Stimulated activated CD8-positive, alpha-beta memory T cell treated with anti-CD3 and anti-CD28 coated beads, Interleukin-4, amount 100 ng/mL, for 1 hour (primary cell): ENCODE measurements at places on chromosomes 12 and 14.

DNA sequence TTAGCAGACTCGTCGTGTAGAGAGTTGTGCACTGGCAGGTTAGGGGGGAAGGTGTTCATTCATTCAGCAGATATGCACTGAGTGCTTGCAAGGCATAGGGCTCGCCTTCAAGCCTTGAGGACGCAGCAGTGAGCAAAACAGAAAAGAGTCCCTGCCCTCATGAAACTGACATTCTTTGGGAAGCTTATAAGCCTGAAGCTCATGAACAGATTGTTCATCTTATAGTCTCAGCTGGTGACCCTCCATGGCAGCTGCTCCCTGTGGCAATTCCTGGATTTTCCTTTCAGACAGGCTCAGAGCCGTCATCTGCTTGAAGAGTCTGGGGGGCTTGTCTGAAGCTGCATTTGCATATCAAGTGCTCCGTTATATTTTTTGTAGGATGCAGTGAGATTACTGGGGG is 148.4 kb downstream of the PRKCH start:
- no peak for DNase-seq

- no peak for DNase-seq
These were observed 73.8 kb upstream of the RFX4 start for GRCh38 chr12:106508966-106509365.

- DNase-seq = no peak
These were observed 39.0 kb downstream of the ACTN1 start for GRCh38 chr14:68939893-68940613.

GRCh38 chr12:111907740-111908139 is 65.7 kb downstream of the MAPKAPK5 start:
- DNase-seq = no peak

- DNase-seq = no peak
These were observed 15.9 kb downstream of the ATP6V1D start for GRCh38 chr14:67343601-67344230.

DNA sequence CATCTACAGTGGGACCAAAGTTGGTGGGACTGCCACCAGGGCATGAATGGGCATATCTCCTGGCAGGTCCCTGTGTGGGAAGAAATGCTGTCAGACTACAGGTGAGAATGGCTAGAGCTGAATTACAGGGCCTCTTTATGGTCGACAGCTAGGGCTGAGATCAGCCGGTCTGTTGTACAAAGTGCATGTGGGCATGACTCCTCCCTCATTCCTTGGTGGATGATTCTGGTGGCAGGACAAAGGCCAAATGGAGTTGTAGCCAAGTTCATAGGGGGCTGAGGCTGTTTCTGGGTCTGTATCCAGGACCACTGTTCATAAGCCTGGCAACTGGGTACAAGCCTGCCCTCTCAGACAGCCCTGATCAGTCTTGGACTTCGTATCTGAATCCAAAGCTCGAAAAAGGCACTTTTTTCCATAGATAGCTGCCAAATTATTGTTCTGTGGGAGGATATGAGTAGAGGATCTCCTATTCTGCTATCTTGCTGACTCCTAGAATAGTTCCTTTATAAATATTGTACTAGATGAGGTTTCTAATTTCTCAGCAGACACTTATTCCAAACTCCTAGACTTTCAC is 460.8 kb downstream of the TMEM117 start:
- no peak for DNase-seq

DNA sequence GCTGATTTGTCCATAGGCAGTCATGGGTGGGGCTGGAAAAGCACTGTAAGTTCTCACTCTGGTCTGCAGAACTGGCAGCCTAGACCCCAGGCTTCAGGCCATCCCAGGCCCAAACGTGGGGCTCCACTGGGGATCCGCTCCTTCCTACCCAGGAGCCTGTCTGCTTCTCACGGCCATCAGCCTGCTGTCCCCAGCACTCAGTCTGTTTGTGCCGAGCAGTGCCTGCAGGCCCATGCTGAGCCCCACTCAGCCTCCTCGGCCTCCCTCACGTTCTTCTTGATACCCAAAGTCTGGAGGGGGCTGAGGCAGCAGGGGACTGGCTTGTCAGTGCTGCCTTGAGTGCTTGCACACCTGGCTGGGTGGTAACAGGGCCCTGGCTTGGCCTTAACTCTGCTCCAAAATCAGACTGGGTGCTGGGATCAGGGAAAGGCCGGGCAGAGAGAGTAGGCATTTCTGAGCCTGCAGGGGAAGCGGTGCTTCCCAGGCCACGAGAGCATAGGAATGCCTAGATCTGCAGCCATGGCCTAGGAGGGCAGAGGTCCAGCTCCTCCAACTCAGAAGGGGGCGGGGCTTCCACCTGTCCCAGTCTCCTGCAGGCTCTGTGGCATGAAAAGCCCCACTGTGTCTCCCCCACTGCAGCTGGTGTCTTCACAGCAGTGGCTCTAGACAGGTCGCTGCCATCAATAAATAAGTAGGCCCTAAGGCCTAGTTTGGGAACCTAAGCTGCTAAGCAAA is 772.4 kb upstream of the FBXO33 start:
- DNase-seq = no peak

- DNase-seq = no peak
These were observed 66.9 kb downstream of the C12orf56 start for GRCh38 chr12:64323476-64324225.

GRCh38 chr14:55129086-55129427 is at the start of gene LGALS3:
LGALS3 (plus strand) TSS chr14:55129252; CDS start chr14:55137374, 8,122 bp downstream.
- DNase-seq = no peak

- DNase-seq = no peak
These were observed 513 bp downstream of the BCAT1 start for GRCh38 chr12:24948420-24948756.

DNA sequence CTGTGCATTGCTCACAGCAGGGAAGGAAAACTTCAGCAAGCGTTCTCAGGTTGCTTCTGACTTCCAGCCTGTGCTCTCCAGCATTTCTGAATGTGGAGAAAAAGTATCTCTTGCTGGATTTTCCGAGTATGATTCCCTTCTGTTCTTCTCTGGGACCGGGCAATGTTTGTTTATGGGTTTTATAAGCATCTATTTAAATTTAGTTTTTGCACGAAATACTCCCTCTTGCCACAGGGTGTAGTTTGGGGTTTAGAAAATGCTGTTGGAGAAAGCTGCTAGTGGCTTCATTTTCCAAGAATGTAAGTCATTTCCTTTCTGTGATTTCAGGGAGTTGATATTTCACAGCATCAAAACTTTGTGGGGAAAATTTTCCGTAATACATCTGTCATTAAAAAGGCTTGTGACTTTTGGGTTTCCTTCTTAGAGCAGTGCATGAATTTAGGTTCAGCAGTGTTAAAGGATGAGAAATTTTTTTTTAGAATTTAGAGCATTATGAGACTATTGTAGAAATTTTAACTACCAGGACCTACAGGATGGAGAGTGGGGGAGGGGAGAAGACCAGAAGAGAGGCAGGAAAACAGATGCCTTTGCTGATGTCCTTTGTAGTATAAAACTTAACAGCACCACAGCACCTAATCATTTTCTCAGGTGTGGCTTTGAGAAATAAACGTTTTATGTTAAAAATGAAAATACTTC is 1.5 kb downstream of the FRMD6 start:
- no peak for DNase-seq

DNA sequence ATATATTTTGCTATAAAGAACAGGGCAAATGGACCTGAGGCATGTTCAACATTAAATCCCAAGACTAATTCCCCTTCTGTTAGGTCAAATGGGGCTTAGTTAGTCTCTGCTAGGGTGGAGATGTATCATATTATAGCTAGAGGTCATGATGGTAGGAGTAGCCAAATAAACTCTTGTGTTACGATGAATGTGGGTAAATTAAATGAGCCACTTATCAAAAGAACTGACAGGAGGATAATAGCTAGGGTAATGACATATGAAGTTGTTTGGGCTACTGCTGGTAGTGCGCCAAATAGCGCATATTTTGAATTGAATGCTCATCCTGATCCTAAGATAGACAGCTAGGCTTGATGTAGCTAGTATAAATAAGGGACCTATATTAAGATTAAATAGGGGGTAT is 445.0 kb downstream of the GXYLT1 start:
- no peak for DNase-seq

- no peak for DNase-seq
These were observed 22.6 kb downstream of the TCTN1 start for GRCh38 chr12:110636516-110636915.

GRCh38 chr14:64937171-64937820 is 5.2 kb downstream of the GPX2 start:
- no peak for DNase-seq

DNA sequence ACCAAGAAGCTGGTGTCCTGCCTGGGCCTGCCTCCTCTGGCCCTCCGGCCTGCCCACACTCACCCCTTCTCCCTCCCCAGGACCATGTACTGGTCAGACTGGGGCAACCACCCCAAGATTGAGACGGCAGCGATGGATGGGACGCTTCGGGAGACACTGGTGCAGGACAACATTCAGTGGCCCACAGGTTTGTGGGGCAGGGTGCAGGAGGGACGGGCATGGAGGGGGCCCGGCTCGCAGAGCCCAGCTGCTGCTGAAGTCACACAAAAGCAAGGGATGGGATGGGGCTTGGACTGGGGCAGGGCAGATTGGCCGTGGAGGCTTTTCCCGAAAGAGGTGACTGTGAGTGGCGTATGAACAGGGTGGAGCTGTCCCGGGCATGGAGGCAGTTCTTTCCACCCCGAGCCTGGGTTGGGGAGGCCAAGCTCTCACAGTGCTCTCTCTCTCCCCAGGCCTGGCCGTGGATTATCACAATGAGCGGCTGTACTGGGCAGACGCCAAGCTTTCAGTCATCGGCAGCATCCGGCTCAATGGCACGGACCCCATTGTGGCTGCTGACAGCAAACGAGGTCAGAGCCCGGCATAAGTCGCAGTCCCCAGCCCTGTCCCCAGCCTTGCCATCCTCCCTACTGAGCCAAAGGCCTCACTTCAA is 7.8 kb upstream of the NXPH4 start:
- no peak for DNase-seq

DNA sequence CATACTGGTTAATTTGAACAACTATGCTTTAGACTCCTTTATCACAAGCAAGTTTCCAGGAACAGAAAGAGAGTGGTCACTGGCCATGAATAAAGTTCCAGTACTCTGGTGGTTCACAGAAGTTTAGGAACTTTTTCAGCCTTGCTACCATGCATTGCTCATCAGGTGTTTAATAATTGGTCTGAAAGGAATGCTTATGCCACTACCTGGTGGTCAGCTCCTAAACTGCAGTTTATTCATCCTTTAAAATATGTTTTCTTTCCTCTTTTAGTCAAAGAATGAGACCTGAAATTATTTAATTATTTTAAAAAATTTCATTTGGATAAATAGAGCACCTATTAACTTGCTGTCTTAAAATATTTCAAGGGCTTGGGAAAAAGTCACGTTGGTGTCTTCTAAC is 260.1 kb upstream of the OR4E1 start:
- no peak for DNase-seq

DNA sequence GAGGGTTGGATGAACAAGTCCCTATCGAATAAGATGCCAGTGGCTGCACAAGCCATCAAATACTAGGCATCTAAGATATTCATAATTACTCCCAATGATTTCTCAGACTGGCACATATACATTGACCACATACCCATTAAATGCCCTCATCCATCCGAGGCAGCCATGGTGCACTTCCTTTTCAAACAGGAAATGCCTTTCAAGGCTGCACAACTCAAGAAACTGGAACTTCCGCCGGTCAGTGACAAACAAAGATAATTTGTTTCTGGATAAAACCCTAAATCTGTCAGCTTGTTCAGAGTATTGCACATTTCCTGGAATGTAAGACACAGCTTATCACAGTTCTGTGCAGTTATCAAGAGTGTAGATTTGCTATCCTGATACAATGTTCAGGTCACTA is 203.7 kb downstream of the RMST start:
- DNase-seq = no peak

DNA sequence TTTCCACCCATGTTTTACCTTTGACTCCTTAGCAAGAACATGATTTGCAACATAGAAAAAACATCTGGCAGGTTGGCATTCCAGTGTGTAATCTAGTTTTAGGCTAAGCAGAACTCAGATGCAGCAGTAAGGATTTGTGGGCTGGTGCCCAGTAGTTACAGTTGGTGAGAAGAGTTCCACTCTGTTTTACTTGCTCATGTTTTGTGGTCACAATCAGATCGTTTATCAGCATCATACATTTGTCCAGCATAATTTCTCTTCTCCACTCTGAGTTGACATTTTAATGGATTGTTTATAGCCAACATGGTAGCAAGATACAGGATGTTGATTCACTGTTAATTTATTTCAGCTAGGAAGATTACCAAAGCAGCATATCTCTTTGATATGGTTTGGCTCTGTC is 120.0 kb downstream of the PDE6H start:
- DNase-seq = no peak

DNA sequence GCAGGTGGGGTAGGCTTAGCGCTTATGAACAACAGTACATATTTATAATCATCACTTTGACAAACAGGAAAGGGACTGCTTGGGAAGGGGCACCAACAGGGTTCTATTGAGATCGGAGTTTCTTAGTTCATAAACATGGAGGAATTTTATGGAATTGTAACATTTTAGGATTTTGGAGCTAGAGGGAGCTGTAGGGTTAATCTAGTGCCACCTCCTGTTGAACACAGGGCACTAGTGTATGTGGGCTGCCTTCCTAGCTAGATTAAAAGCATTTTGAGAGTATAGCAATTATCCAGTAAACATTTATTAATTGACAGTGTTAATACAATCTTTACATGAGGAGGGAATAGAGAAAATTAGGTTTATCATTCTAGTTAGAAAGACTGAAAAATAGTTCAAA is 23.1 kb upstream of the TBC1D30 start:
- DNase-seq = no peak

DNA sequence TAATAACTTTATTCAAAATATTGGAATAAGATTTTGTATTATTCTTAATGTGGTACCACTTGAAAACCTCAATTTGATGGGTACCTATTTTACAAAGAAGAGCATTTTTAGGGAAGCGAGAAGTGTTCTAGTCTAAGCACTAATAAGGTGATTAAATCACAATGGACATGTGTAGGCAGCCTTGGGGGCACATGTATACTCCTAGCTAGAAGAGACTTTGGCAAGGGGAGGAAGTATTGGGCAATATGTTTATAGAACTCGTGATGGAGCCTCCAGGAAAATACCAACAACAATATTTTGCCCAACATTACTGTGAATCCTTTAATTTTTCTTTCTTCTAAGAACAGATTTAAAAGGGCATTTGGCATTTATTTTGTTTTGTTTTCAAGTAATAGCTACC is 280.3 kb downstream of the ADAMTS20 start:
- DNase-seq = no peak

- no peak for DNase-seq
These were observed 31.6 kb downstream of the ACACB start for GRCh38 chr12:109147954-109148353.
